ENCODE measurements at places on chromosomes 4 and X.

- DNase-seq = no peak
Measured at GRCh38 chr4:137274404-137274803, 257.9 kb downstream of the PCDH18 start.

- DNase-seq = no peak
Measured at GRCh38 chr4:182593402-182593801, 323.8 kb downstream of the DCTD start.

- no peak for DNase-seq
Measured at GRCh38 chr4:134888156-134888555, 686.6 kb upstream of the PABPC4L start.

DNA sequence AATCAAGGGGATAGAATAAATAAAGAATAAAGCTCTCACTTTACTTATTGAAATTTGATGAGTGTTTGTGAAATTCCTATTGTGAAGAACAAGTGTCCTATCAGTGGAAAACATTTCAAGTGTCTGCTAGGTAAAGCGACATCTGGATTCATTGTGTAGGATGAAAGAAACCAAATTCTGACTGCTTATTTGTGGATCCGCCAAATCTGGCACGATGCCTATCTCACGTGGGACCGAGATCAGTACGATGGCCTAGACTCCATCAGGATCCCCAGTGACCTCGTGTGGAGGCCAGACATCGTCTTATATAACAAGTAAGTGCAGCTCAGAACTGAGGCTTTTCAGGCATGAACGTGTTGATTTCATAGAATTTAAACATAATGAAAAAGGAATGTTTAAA lies 1.9 kb downstream of the CHRNA9 start:
- no peak for DNase-seq

GRCh38 chrX:17798921-17799320 lies 61.6 kb downstream of the SCML1 start:
- DNase-seq = no peak

DNA sequence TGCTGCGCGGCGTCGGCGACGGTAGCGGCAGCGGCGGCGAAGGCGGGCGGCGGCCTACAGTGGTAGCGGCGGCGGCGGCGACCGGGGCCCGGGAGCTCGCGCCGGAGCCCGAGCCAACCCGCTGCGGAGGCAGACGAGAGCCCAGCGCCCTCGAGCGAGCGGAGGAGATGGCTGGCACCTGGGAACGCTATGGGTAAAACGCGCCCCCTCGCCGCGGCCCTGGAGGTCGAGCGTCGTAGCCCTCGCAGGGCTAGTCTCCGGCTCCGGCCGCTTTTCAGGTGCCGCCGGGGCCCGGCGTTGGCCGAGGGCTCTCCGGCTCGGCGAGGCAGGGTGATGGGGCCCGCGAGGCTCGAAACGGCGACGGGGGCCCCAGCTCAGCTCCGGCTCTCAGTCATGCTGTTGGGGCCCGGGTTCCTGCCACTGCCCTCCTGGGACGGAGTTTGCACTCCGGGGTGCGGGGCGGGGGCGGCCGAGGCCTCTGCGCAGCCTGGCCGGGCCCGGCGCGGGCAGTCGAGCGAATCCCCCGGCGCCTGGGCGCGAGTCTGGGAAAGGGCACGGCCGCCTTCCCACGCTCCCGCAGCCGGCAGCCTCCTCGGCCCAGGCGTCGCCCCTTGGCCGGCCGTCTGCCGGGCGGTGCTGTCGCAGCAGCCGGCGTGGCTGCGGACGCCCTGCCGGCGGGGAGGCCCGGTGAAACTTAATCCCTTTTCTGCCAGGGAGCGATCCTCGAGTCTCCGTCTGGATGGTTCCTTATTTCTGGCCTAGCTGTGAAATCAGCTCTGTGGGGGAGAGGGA lies 768 bp downstream of the MID2 start:
- peak; percentile 9 for DNase-seq

DNA sequence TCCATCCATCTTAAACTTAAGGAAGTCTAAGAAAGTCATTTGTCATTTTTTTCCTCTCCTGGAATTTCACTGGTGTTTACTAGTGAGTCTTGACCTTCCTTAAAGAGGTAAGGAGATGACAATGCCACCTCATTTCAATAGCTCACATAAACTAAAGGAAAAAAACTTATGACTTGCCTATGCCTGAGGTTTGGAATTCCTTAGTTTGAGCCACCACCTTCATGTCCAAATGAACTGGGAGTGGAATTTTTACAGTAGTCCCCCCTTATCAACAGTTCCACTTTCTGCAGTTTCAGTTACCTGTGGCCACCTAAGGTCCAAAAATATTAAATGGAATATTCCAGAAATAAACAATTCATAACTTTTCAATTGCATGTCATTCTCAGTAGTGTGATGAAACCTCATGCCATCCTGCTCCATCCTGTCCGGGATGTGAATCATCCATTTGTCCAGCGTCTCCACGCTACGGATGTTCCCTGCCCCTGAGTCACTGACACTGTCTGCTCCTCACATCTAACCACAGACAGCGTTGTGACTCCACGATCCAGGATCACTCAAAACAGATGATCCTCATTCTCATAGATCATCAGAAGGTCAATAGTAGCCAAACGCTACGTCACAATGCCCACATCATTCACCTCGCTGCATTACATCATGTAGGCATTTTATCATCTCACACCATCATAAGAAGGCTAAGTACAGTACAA lies 177.4 kb downstream of the SH3KBP1 start:
- DNase-seq = no peak

DNA sequence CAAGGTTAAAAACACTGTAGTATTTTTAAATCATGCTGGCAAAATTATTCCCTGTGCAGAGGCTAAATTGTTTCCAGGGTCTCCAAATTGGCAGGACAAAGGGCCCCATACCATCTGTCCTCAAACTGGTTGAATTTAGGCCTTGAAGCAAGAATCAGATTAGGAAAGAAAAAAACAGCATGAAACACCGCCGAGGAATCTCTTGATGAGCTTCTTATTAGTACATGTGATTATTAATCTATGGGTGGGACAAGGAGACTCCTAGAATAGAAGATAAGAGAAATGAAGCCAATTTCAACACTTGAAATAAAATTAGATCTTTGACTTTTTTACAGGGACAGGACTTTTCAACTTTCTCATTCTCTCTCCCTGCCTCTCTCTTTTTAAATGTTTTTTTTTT lies 7.1 kb upstream of the CLNK start:
- no peak for DNase-seq

- DNase-seq = no peak
Measured at GRCh38 chr4:164501074-164501473, 252.9 kb upstream of the SMIM31 start.

GRCh38 chrX:127037159-127037558 lies 217.6 kb downstream of the PRR32 start:
- DNase-seq = no peak

DNA sequence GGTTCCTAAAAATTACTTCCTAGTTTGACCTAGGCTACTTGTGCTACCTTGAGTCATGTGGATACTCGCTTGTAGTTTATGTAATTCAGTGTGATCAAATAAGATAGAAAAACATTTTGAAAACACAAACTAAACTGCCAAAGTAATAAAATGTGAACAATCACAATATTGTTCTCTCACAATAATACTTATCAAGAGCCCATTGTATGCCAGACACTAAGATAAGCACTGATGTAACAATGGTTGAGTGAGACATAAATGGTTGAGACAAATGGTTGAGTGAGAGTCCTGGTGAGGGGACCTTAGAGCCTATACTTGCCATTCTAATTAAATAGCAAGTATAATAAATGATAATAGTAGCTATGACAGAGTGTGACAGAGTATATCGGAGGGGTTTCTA lies 41.7 kb downstream of the RFC1 start:
- no peak for DNase-seq

DNA sequence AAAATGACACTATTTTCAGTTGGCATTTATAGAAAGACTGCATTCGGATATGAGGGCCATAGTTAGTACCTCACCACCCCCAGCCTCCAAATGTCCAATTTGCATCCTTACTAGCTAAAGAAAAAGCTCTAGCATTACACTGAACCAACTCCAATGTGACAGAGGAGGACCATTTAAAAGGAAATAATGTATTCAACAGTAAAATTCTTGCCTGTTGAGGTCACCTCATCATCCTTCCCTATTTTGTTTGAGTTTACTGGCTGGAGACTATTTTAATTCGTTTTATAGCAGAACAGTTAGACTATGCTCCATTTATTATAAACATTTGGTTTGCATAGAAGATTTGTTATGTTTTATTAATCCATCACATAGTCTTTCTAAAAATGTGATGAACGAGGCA lies 88.2 kb upstream of the PPARGC1A start:
- DNase-seq = no peak

- DNase-seq = no peak
Measured at GRCh38 chr4:181731900-181732299, 511.3 kb upstream of the TENM3 start.

DNA sequence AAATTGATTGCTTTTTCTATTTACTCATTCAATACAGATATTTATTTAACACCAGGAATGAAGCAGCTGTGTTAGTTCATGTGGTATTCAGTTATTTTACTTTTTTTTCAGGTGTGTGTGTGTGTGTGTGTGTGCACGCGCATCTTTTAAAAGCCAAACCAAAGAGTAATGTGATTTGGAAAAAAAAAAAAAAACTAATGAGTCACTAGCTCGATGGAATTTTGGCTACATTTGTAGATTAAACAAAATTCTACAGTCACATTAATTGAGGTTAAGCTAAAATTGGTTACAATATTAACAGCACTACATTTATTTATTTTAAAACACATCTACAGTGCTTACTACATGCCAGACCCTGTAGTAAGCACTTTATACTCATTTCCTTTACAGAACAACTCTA lies 66.8 kb downstream of the HHIP start:
- no peak for DNase-seq

DNA sequence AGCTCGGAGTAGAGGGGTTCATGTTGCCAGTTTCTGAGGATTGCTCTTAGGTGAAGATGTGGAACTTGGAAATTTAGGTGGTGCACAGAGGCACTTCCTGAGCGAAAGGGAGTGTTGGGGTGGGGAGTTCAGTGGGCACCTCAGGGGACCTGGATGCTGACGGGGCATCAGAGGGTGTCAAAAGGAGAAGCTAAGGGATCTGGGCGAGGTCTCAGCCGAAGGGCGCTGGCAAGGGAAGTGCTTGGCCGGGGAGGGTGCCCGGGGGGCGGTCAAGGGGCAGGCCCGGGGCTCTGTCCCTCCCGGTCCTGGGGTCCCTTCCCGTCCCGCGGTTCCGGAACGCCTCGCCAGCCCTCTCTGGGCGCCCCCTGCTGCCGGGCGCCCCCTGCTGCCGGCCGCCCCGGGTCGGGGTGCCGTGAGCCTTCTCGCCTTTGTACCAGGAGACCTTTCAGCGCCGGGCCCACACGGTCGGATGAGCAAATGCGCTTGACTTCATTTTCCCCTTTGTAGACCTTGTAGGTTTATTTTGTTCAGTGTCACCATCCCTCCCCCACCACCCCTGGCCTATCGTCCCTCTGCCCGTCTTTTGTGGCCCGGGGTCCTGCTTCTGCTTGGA lies 3.0 kb upstream of the PHOX2B start:
- no peak for DNase-seq

GRCh38 chrX:134685668-134686067 lies 27.4 kb upstream of the PLAC1 start:
- no peak for DNase-seq

DNA sequence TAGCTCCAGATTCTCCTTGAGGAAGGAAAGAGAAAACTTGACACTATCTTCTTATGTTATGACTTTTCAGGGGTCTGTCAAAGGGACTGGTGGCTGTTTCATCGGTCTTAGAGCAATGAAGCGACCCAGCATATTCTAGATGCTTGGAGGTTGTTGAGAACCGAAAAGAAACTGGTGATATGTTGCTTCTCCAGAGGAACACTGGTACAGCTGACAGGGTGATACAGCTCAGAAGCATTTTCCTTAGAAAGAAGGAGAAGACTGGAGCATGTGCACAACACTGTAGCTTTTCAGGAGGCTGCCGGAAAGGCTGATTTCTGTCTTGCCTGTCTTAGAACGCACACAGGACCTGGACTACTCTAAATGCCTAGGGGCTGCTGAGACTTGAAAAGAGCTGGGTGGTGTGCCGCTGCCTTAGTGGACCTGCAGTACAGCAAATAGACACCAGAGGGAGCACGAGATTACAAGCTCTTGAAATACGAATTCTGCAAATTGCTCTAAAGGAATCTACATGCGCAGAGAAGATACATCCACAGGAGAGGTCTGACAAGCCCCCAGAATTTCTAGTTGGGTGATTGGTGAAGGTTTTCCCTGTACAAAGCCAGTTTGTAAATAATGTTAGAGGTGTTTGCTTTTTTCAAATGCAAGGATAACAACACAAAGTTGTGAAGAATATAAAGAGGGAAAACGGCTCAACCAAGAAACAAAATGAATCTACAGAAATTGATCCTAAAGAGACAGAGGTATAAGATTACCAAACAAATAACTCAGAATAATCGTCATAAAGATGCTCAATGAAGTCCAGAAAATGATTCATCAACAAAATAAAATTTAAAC lies 223.1 kb upstream of the DMD start:
- DNase-seq = no peak

GRCh38 chr4:174053895-174054294 lies 229.6 kb downstream of the FBXO8 start:
- no peak for DNase-seq

- no peak for DNase-seq
Measured at GRCh38 chrX:129963729-129964128, 18.7 kb upstream of the BCORL1 start.

- DNase-seq = no peak
Measured at GRCh38 chr4:24794916-24795665, at the start of gene SOD3. Gene SOD3, plus strand, starts transcription at chr4:24795573. Its CDS starts 3,949 bp downstream, at chr4:24799522.

DNA sequence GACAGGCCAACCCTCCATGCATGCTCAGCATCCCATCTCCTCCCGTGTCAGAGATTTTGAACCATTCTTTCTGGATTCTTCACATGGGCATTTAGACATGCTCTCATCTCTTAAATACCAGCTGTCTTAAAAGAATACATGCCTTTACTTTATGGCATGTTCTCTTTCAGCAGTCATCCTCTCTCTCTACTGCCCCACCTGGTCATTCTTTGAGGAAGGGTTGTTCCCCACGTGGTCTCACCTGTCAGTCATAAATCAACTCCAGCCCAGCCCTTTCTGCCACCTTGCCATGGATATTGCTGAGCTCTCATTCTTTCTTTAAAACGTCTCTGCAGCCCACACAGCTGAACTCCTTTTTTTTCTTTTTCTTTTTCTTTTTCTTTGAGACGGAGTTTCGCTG lies 111.3 kb downstream of the ARHGAP10 start:
- DNase-seq = no peak

DNA sequence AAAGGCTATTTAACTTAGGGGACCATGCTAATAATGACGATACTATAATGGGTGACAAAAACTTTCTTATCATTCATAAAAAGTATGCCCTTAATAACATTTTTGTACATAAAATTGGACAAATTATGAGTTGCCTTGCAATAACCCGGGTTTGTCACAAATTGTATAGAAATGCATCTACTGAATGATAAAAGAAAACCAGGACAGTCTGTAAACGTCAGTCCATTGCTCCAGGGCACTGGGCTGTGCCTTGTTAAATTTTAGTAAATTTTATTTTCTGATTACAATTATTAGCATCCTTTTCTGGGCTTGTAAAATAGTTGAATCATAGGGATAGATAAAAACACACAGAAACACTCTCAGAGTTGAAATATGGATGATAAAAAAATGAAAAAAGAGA lies 778.3 kb downstream of the RAPGEF2 start:
- DNase-seq = no peak

GRCh38 chrX:111116666-111117065 lies 20.7 kb downstream of the PAK3 start:
- no peak for DNase-seq

GRCh38 chrX:115147220-115147619 lies 42.0 kb upstream of the RBMXL3 start:
- no peak for DNase-seq

- DNase-seq = peak; percentile 7
Measured at GRCh38 chr4:48578132-48578968, 88.3 kb downstream of the ZAR1 start.

Data from activated T-helper 9 cell treated with anti-CD3 and anti-CD28 coated beads, Interleukin-2, amount 50 U/mL, for 16 hours (primary cell).